Hematopoietic multipotent progenitor cell treated with erythropoietin and hydrocortisone succinate and interleukin-3 and kit ligand, for 17 days (in vitro differentiated cells): ENCODE measurements at places on chromosomes 7 and 10.

DNA sequence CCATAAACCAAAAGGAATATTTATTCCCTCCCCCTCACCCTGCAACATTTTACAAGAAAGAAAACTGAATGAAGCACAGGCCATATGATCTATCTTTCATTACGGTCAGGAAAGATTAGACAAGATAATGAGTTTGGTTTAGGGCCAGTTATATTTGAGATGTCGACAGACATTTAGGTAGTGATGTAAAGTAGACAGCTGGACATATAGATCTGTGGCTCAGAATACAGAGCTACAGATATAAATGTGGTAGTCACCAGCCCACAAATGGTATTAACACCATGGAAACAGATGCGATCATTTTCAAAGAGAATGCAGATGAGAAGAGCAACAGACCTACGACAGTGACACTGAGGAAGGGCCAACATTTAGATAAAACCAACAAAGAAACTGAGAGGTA is 142.5 kb downstream of the SRPK2 start:
- DNase-seq: no peak

DNA sequence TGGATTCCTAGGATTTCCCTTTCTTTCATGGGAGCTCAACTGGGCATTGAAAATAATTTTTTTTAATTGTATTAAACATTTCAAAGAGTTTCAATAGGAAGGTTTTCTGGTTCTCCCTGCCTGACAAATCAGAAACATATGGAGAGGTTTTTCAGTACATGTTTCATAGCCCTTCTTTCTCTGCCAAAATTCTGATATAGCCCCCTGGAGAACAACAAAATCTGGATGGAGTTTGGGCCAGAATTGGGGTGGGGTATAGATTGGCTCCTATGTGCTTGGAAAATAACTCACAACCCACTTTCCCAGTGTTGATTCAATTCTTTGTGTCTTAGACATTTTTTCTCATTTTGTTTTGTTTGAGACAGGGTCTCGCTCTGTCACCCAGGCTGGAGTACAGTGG is 24.6 kb upstream of the EIF4H start:
- DNase-seq: no peak

DNA sequence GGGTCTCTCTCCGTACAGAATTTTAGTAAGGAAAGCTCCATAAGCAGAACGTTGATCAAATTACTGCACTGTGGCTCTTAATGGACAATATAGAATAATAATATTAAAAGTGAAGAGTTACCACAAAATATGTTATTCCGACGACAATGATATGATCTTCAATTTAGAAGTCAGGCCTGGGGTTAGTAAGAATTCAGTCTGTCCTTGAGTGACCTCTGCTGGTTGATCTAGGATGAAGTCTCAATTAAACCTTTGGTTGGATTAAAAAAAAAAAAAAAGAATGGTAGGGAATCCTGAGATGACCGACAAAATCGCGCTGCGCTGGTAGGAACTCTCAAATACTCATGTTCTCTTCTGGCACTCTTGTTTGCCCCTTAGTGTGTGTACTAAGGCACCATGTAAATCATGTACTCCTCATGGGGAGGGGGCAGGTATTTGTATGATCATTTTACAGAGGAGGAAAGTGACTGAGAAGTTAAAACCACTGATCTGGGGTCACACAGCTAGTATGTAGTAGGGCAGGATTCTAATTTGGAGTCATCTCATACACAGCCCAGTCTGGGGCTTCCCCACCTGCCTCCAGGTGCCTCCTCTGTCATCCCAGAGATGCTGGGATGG is 161.3 kb upstream of the NPVF start:
- no peak for DNase-seq

DNA sequence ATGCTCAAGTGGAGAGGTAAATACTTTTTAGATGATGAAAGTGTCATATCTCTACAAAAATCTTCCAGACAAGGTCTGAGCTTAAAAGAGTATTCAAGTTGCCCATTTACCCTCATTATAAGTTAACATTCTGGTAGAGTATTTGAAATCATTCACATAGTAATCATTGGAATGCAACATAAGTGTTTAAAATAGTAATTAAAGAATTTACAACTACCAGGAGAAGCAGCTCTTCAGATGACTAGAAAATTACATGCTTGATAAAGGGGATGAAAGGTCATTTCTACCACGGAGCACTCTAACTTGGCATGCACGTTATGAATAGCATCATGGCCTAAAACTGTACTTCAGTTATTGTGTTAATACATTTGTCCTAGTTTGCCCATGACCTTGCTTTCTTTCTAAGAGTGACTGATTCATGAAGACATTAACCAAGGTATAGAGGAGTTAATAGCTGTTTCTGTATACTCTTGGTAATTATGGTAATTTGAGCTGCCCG is 120.0 kb downstream of the SEMA3E start:
- DNase-seq: no peak

GRCh38 chr10:124685261-124685660 is 58.9 kb downstream of the FAM53B start:
- no peak for DNase-seq

- no peak for DNase-seq
Measured at GRCh38 chr7:3021825-3022224, 21.8 kb downstream of the CARD11 start.

- DNase-seq: no peak
Measured at GRCh38 chr7:23357190-23358093, 58.3 kb downstream of the MALSU1 start.

DNA sequence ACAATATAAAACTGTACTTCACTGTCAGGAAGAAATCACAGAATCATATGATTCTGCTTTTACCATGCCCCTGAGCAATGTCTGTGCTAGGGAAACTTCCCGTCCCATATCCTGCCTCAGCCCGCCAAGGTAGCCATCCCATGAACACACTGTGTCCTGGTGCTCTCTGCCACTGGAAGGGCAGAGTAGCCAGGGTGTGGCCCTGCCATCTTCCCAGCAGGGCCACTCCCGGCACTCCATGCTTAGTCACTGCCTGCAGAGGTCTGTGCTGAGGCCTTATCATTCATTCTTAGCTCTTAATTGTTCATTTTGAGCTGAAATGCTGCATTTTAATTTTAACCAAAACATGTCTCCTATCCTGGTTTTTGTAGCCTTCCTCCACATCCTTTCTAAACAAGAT is 31.8 kb downstream of the AP3M1 start:
- DNase-seq: peak; percentile 44

DNA sequence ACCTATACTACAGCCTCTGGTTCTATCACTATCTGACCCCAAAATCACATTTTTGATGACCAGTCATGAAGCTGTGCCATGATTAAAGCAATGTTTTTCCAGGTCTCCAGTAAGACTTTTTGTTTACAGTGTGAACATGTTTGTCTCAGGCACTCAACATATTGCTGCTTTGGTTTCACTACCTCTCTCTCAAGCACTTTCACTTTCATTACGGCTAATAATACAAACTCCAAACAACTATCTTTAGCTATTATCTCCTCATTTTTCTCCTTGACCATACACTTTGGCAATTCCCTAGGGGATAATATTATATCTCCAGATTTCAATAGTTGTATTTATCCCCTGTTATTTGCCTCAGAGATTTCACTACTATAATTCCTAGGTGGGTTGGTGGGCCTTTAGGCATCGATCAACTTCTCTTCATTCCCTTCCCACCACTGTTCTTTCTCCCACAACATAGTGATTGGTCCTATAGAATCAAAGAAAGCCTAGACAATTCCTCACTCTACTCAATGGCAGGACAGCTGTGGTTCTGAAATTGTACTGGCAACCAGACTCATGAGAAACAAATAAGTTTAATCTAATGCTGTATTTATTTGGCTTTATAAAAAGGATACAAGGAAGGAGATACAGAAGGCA is 261.4 kb upstream of the ZWINT start:
- no peak for DNase-seq

- DNase-seq: no peak
Measured at GRCh38 chr7:98423043-98423442, 22.2 kb upstream of the BAIAP2L1 start.

GRCh38 chr7:10156972-10157371 is 816.7 kb upstream of the PHF14 start:
- DNase-seq: no peak

DNA sequence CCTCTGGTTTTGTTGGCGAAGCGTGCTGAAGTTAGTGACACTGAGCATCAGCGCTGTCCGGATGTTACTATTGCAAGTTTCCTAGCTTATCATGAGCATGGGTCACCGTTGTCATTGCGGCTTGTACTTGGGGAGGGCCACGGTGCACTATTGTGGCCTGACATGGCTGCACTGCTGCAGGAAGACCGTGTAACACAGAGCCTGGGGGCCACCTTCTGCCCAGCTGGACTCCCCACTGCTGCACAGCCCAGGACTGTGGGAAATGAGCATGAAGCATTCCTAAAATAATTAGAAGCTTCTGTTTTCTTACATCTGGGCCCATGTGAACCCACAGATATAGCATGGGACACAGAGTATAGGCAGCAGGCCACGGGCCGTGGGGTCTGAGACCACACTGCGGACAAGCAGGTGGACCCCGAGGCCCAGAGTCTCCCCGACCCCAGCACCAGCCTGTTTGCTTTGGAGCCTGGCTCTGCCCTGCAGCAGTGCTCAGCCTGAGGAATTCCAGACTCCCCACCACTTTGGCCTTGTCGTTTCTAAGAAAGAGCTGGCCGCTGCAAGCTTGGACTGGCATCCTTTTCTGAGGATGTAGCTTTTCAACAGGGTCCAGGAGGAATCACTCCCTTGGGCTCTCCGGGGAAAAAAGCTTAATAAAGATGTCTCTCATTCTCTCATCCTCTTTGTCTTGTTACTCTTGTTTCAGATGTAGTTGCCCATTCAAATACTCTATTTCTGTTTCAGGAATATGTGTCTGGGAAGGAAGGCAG is 179.2 kb downstream of the CCDC3 start:
- DNase-seq: no peak

DNA sequence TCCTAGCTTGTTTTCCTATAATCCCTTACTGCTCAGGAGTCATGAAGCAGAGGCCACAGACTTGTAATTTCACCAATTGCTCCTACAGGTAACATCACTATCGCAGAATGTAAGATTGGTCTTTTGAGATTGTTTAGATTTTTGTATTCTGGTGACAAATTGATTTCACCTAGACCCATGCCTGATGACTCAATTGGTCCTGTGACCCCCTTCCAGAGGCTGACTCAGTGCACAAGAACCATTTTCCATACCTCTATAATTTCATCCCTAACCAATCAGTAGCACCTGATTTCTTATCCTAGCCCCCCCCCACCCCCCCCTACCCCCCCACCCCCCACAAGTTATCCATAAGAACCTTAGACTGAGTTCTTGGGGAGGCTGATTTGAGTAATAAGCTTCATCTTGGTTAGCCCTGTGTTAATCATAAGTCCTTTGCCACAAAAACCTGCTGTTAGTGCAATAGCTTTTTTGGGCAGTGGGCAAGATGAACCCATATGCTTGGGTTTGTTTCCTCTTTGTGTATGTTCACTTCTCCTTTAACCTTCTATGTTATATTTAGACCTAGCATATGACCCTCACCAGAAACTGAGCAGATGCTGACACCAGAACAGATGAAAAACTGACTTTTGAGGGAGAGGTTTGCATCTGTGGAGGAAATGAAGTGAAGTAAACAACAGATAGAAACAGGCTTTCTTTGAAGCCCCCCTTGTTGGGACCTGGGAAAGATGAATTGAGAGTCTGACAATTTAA is 187.1 kb downstream of the KIF20B start:
- no peak for DNase-seq

DNA sequence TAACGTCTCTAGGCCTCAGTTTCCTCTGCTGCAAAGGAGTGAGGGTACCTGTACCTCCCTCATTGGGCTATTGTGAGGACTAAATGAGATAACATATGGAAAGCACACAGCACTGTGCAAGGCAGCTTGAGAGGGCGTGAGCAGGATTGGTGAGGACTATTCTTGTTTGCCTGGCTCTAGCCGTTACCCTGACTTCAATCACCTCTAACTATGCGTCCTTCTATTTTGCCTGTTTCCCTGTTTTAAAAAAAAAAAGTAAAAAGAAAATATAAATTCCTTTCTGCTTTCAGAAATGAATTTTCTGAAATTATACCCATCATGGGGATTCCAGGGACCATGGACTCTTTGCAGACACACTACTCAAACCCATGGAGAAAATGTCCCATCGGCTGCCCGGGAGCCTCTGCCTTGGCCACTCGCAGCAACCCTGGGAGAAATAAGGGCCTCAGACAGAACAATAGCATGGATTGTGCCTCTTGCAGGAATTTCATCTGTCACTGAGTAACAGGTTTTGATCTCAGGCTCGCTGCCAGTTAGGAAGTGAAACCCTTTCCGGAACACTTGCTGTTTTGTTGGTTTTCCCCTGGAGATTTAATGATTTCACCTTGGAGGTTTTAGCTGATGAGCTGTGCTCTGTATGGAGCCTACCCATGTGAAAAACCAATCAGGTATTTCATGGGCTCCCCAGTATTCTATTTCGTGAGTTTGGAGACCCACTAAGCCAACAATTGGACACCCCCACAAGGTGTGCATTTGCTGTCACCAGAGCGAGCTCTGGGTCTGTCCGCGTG is 55.6 kb downstream of the STEAP1B start:
- DNase-seq: no peak

GRCh38 chr7:126185959-126186580 is 1066.7 kb downstream of the GRM8 start:
- no peak for DNase-seq

GRCh38 chr7:26360650-26361049 is 69.0 kb downstream of the SNX10 start:
- no peak for DNase-seq

- DNase-seq: no peak
Measured at GRCh38 chr10:58806970-58807628, 294.4 kb downstream of the BICC1 start.

DNA sequence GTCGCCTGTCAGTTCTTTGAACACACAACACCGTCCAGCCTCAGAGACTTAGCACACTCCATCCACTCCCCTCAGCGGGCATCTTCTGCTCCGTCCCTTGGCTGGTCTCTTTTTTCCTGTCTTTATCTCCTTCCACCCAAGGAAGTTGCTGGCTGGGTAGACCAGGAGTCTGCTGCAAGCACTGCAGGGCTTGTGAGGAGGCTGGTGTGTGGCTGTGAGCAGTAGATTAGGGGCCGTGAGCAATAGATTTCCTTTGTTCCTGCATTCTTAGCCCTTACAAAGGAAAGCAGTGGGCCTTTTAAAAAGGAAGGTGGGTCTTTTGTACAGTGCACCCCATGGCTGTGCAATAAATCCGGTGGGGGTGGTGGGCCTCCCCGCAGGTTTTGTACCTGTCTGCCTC is 100.3 kb upstream of the BTBD16 start:
- DNase-seq: no peak

- DNase-seq: no peak
Measured at GRCh38 chr7:40298421-40298820, 163.6 kb downstream of the SUGCT start.

GRCh38 chr7:136405931-136406777 is 429.0 kb upstream of the MTPN start:
- peak; percentile 29 for DNase-seq
